ENCODE measurements at places on chromosomes 2 and 18.

GRCh38 chr2:55482186-55482884 is 37.2 kb upstream of the CFAP36 start:
- no peak for ATAC-seq

- no peak for ATAC-seq
Measured at GRCh38 chr2:237380768-237381167, 33.2 kb downstream of the COL6A3 start.

- ATAC-seq: no peak
Measured at GRCh38 chr2:144975881-144976280, 456.0 kb upstream of the ZEB2 start.

- no peak for ATAC-seq
Measured at GRCh38 chr18:32695534-32695933, 77.3 kb downstream of the KLHL14 start.

- ATAC-seq: no peak
Measured at GRCh38 chr2:196399722-196400691, 228.6 kb upstream of the STK17B start.

GRCh38 chr2:217085543-217085942 is 225.7 kb upstream of the TNP1 start:
- no peak for ATAC-seq

DNA sequence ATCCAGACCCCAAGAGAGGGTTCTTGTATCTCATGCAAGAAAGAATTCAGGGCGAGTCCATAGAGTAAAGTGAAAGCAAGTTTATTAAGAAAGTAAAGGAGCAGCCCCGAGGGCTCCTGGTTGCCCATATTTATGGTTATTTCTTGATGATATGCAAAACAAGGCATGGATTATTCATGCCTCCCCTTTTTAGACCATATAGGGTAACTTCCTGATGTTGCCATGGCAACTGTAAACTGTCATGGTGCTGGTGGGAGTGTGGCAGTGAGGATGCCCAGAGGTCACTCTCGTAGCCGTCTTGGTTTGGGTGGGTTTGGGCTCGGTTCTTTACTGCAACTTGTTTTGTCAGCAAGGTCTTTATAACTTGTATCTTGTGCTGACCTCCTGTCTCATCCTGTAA is 750.2 kb upstream of the FANCL start:
- no peak for ATAC-seq

GRCh38 chr2:63003351-63003750 is 47.3 kb upstream of the OTX1 start:
- ATAC-seq: no peak

DNA sequence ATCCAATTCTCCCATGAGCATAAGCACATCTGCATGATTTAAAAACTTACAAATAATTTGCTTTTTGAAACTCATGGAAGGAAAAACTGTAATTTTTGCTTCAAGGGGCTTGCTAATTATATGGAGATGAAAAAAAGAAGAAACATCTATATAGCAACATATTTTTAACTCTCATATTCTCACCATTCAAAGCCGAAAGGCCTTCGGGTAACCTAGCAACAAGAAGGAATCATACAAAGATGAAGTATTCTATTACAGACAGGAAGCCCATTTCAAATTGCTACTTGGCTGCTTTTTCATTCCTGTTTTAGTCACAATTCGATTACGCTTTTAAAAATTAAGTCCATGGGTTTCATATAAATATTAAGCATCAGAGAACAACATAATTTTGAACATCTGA is 39.2 kb upstream of the RNU4ATAC start:
- ATAC-seq: no peak

GRCh38 chr2:172467382-172467781 is 40.0 kb downstream of the ITGA6 start:
- no peak for ATAC-seq

- ATAC-seq: peak; percentile 33
Measured at GRCh38 chr18:3012136-3013023, 564 bp downstream of the LPIN2 start.

GRCh38 chr2:44952143-44952805 is 10.8 kb downstream of the SIX3 start:
- peak; percentile 64 for ATAC-seq

GRCh38 chr2:144832048-144832447 is 312.1 kb upstream of the ZEB2 start:
- ATAC-seq: no peak

DNA sequence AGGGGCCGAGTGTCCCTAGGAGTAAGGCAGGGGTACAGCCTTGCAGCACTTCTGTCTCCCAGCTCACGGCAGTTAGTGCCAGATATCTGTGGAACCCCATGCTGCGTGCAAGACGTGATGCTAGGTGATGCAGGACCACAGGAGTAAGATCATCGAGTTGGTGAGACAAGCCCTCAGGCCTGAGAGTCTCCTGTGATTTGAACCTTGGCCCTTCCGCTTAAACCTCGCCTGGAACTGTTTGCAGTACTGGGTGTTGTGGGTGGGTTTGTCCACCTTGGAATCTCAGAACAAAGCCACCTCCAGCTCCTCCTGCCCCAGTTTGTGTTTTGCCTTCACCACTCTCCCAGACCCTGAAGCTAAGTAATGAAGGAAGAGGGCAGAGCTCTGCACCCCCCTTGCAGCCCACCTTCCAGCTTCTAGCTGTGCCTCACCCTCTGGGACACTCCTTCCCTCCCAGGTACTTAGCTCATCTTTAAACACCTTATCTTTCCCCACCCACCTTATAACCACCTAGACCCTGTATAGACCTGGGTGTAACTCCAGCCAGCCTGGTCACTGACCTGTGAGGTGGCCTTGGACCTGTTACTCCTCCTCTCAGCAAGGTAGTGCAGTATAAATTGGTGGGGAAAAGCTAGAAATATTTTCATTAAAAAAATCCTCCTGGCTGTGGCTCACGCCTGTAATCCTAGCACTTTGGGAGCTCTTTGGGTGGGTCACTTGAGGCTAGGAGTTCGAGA is 6.6 kb downstream of the CNNM4 start:
- ATAC-seq: no peak

- ATAC-seq: no peak
Measured at GRCh38 chr2:125479143-125479636, 1176.8 kb upstream of the GYPC start.

GRCh38 chr2:205574001-205574400 is 108.3 kb upstream of the NRP2 start:
- ATAC-seq: no peak

DNA sequence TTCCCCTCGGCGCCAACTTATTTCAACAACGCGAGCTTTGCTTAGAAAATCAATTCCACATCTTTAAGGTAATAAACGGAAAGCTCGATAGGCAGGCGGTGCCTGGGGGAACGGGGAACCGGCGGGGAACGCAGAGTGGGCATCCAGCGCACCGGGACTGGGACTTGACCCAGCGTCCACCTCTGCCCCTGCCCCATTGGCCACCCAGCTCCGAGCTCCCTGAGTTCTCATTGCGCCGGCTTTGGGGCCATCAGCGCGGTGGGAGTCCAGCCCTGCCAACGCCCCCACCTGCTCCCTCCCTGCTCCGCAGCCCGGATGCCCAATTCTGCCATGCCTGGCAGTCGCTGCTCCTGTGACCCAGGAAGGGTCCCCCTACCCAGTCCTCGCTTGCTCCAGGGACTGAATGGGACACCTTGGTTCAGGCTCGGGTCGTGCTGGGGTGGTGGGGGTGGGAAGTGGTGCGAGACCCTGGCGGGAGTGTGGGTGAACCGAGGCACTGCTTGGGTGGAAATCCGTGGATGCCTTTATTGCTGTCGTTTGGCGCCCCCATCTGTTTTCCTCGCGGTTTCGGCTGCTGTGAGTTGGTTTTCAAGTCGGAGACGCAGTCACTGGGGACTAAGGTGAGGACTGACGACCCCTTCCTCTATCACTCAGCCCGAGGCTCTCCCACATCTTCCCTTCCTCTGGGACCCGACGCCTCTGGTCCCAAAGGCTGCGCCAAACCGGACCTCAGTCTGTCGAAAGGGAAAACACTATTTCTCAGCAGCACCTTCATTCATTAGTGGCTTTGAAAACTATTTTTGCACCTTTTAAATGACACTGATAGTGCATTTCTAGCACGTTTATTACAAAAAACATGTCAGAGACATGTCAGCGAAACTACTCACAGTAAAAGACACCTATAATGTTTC is 2.4 kb upstream of the EVX2 start:
- ATAC-seq: no peak

GRCh38 chr2:157822993-157823392 is 53.1 kb downstream of the ACVR1 start:
- ATAC-seq: no peak

Measured in gastroesophageal sphincter (tissue), 4 donors.